ENCODE measurements at places on chromosomes 6 and 20.

GRCh38 chr6:72386324-72386723 is 235.5 kb upstream of the KCNQ5 start:
- H3K27ac ChIP-seq = no peak overlapping the region
- no peaks in the 10 kb centered on the region for H3K36me3 ChIP-seq
- H3K27me3 ChIP-seq = no peaks in the 10 kb centered on the region
- H3K4me3 ChIP-seq = no peak overlapping the region
- no peaks in the 10 kb centered on the region for H3K4me1 ChIP-seq

- no peak for DNase-seq
- no peaks in the 10 kb centered on the region for H3K36me3 ChIP-seq
These were observed 63.1 kb upstream of the PHACTR1 start for GRCh38 chr6:12653486-12653885.

- H3K36me3 ChIP-seq = peaks cover 30% of the 10 kb centered on the region
- peaks cover 26% of the 10 kb centered on the region for H3K4me1 ChIP-seq
- H3K27me3 ChIP-seq = peaks cover 3% of the 10 kb centered on the region
- peak overlapping the region; percentile 90 for H3K4me3 ChIP-seq
These were observed 1.8 kb downstream of the NFKBIE start for GRCh38 chr6:44263354-44264100.

GRCh38 chr6:116323863-116324262 is 44.1 kb upstream of the TSPYL1 start:
- no peak overlapping the region for H3K4me3 ChIP-seq
- H3K4me1 ChIP-seq = peaks cover 6% of the 10 kb centered on the region
- no peak for DNase-seq
- H3K36me3 ChIP-seq = no peaks in the 10 kb centered on the region

DNA sequence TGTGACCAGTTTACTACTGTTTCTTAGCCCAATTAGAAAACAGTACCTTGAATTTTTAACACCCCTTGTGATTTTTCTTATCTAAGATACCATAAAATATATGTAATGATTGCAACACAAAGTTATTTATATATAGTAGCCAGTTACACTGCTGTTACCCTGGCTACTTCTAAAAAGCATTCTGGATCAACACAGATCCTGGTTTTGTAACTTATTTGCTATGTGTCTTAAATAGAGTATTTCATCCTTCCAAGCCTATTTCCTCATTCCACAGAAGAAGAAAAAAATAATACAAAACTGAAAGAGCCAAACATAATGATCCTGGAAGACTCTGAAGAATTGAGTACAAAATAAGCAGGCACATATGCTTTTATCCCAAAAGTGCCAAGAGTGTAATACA is 19.0 kb upstream of the GSTA4 start:
- H3K4me3 ChIP-seq = no peak overlapping the region
- no peaks in the 10 kb centered on the region for H3K27me3 ChIP-seq
- H3K4me1 ChIP-seq = peaks cover 56% of the 10 kb centered on the region

- DNase-seq = no peak
- H3K27ac ChIP-seq = no peak overlapping the region
- no peaks in the 10 kb centered on the region for H3K36me3 ChIP-seq
- H3K4me1 ChIP-seq = peaks cover 4% of the 10 kb centered on the region
- no peaks in the 10 kb centered on the region for H3K27me3 ChIP-seq
- no peak overlapping the region for H3K4me3 ChIP-seq
These were observed 14.0 kb upstream of the MOCS1 start for GRCh38 chr6:39948199-39948791.

DNA sequence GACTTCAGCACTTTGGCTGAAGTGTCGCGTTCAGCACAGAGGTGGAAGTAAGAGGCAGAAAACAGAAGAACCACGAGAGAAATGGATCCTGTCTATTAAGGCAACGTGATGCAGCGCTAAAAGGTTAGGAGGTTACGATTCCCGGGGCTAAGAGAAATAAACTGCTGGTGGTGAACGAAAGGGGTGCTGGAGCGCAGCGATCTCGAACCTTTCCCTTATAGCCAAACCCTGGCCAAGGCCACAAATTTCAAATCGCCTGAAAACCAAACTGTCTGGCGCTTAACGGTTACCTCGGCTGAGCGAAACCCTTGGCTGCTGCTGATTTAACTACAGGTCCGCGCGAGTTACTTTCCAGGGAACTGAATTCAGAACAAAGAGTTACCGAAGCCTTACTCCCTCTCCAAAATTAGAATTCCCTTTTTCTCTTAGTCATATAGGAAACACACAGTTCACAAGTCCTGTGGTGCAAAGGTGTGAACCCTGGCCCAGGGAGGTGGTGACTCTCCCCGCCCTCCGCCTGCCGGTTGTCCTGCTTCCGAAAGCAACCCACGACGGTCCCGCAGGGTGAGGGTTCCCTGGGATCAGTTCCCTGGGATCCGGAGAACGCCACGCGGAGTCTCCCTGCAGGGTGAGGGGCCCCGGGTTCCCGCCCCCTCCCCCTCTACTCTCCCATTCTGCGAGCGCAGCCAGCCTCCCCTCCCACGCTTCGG is 1.3 kb upstream of the SLC35D3 start:
- DNase-seq = no peak
- peak overlapping the region; percentile 36 for H3K4me3 ChIP-seq
- peaks cover 79% of the 10 kb centered on the region for H3K27me3 ChIP-seq
- no peaks in the 10 kb centered on the region for H3K36me3 ChIP-seq
- H3K4me1 ChIP-seq = peaks cover 40% of the 10 kb centered on the region

DNA sequence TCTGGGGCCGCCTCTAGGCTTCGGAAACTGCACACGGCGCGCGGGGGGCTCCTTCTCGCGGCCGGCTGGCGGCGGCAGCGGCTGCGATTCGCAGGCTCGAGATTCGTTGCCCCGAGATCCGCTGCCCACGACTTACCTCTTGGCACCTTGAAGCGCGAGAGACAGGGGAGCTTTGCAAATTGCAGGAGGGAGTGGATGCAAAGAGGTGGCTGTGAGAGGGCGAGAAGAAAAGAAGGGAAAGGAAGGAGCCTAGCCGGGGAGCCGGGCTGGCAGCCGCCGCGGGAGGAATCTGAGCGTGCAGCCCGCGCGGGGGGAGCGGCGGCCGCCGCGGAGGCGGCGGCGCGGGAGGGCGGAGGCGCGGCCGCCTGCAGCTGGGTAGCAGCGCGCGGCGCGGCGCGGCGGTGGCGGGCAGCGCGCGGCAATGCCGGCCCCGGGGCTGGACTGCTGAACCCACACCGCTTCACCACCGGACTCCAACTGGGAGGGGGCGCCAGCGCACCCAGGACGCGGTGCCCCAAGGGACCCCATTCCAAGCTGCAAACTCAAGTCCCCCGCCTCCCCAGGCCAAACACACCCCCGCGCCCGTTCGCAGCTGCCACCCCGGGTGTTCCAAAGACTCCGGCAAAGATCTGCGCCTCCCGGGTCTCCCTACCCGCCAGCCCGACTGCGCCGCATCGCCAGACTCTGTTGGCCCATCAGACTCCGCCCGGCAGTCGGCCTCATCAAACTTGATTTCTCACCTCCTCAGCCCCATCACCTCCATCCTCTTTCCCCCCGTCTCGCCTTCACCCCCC is 44.2 kb upstream of the SUPT3H start:
- DNase-seq = peak; percentile 22
- H3K27me3 ChIP-seq = peaks cover 7% of the 10 kb centered on the region
- H3K27ac ChIP-seq = peak overlapping the region; percentile 71

- no peaks in the 10 kb centered on the region for H3K36me3 ChIP-seq
- H3K4me3 ChIP-seq = no peak overlapping the region
- H3K27me3 ChIP-seq = no peaks in the 10 kb centered on the region
- DNase-seq = no peak
These were observed 608.0 kb downstream of the COL12A1 start for GRCh38 chr6:74597840-74598239.

GRCh38 chr6:139765825-139766285 is 391.4 kb upstream of the CITED2 start:
- H3K4me1 ChIP-seq = no peaks in the 10 kb centered on the region
- no peak overlapping the region for H3K4me3 ChIP-seq
- no peak for DNase-seq
- no peaks in the 10 kb centered on the region for H3K36me3 ChIP-seq
- peak overlapping the region; percentile 77 for H3K27ac ChIP-seq

GRCh38 chr6:162154930-162155329 is 572.6 kb downstream of the PRKN start:
- H3K4me3 ChIP-seq = no peak overlapping the region
- no peak for DNase-seq
- H3K4me1 ChIP-seq = no peaks in the 10 kb centered on the region

GRCh38 chr6:140915103-140915502 is 1217.6 kb upstream of the GJE1 start:
- H3K4me3 ChIP-seq = no peak overlapping the region
- no peaks in the 10 kb centered on the region for H3K36me3 ChIP-seq
- no peaks in the 10 kb centered on the region for H3K27me3 ChIP-seq
- no peak for DNase-seq

DNA sequence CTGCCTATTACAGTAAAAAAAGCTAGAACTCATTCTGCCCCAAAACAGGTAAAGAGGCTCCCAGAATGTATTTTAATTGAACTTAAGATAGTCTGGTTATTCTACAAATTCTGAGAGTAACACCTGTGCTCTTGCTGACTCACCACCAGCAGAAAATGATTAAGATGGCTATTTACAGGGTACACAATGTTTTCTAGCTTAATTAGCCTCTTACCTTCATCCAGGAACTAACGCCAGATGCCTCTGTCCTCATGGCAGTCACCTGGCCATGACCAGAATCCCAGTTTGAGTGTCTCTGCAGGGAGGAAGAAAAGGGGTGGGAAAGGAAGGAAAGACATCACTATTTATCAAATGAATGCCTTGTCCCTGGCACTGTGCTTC is 31.3 kb upstream of the PPP1R3G start:
- no peaks in the 10 kb centered on the region for H3K4me1 ChIP-seq
- no peak overlapping the region for H3K4me3 ChIP-seq
- H3K27ac ChIP-seq = no peak overlapping the region
- no peaks in the 10 kb centered on the region for H3K36me3 ChIP-seq
- no peaks in the 10 kb centered on the region for H3K27me3 ChIP-seq

DNA sequence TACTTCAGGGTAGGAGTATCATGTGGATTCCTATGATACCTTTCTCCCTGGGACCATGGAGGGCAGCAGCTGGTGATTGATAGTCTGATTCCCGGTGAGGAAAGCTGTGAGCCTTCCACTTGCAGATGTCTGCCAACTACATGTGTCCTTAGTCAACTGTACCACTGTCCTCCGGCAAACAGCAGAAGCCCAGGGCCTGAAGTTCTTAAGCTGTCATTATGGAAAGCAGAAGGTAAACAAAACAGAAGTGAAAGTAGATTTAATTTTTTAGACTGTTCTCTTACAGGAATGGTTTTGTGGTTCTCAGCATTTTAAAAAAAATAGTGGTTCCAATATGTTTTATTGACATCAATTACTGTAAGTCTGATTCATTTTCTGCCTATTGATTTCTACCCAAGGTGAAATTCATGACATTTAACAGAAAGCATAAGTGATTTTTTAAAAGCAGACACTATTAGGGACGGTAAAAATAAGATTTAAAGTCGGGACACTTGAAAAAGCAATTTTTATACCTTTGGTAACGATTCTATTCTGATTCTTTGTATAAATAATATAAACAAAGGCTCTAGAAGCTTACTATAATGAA is 36.6 kb downstream of the PTPN1 start:
- no peak overlapping the region for H3K4me3 ChIP-seq
- H3K27me3 ChIP-seq = no peaks in the 10 kb centered on the region
- peaks cover 7% of the 10 kb centered on the region for H3K4me1 ChIP-seq
- H3K36me3 ChIP-seq = no peaks in the 10 kb centered on the region

- DNase-seq = no peak
- no peaks in the 10 kb centered on the region for H3K27me3 ChIP-seq
- peaks cover 16% of the 10 kb centered on the region for H3K4me1 ChIP-seq
- peak overlapping the region; percentile 75 for H3K27ac ChIP-seq
These were observed 2.3 kb upstream of the PRIM2 start for GRCh38 chr6:57315111-57315510.

- DNase-seq = no peak
- H3K27me3 ChIP-seq = no peaks in the 10 kb centered on the region
- H3K4me1 ChIP-seq = peaks cover 8% of the 10 kb centered on the region
These were observed 6.2 kb downstream of the PXT1 start for GRCh38 chr6:36436466-36436865.

DNA sequence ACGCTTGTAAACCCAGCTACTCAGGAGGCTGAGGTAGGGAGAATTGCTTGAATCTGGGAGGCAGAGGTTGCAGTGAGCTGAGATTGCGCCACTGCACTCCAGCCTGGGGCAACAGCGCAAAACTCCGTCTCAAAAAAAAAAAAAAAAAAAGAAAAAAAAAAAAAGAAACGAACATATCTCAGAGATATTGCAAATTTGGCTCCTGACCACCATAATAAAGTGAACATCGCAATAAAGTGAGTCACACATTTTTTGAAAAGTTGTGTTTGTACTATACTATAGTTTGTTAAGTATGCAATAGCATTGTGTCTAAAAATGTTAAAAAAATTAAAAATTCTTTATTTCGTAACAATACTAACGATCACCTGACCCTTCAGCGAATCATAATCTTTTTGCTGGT is 13.3 kb downstream of the RSPH9 start:
- no peak overlapping the region for H3K4me3 ChIP-seq
- H3K27ac ChIP-seq = no peak overlapping the region
- H3K27me3 ChIP-seq = no peaks in the 10 kb centered on the region
- no peaks in the 10 kb centered on the region for H3K36me3 ChIP-seq
- no peak for DNase-seq
- H3K4me1 ChIP-seq = no peaks in the 10 kb centered on the region

GRCh38 chr20:31864521-31865400 is 5.6 kb downstream of the DUSP15 start:
- H3K36me3 ChIP-seq = no peaks in the 10 kb centered on the region
- no peak for DNase-seq
- H3K4me3 ChIP-seq = no peak overlapping the region
- H3K4me1 ChIP-seq = peaks cover 30% of the 10 kb centered on the region
- no peak overlapping the region for H3K27ac ChIP-seq

DNA sequence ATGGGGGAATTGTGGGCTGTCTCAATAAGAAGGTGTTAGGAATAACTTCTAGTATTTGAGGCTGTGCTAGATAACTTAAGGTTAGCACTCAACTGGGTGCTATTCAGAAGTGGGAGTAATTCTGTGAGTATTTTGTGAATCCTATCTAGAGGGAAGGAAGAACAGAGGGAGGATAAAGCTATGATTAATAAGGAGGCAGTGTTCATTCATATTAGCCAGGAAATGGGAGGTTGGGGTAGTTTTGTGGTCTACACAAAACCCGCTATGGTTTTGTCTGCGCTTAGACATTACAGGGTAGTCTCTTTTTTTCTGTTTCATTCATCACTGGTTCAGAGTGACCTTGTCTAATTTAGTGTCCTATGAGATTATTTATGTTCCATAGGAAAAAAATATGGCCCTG is 341.0 kb downstream of the ARHGAP18 start:
- no peak overlapping the region for H3K4me3 ChIP-seq
- DNase-seq = no peak
- H3K4me1 ChIP-seq = no peaks in the 10 kb centered on the region
- no peaks in the 10 kb centered on the region for H3K27me3 ChIP-seq
- no peak overlapping the region for H3K27ac ChIP-seq

DNA sequence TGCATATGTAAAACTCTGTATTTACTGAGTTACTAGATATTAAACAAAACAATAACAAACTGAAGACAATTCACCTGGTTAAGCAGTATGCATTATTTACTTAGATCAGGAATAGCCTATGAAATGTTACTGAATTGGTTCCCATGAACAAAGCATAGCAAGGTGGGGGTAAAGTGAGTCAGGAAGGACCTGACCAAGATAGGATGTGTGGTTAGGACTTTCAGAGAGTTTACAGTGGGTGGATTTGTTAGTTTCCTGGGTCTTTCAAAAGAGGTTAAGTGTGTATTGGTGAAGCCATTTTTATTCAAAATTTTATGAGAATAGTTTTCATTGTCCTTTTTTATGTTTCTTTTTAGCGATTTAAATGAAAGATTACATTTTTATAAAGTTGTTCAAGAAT is 32.9 kb downstream of the TBPL1 start:
- no peaks in the 10 kb centered on the region for H3K27me3 ChIP-seq
- H3K27ac ChIP-seq = no peak overlapping the region
- no peak overlapping the region for H3K4me3 ChIP-seq
- DNase-seq = no peak
- H3K4me1 ChIP-seq = peaks cover 4% of the 10 kb centered on the region
